Urinary bladder (tissue), 4 donors: ENCODE measurements at places on chromosomes 1 and 21.

GRCh38 chr1:228833911-228834688 is 98.8 kb downstream of the RHOU start:
- DNase-seq = no peak

GRCh38 chr1:115790356-115790755 is 21.8 kb upstream of the CASQ2 start:
- no peak for DNase-seq

- no peak for DNase-seq
These were observed 86.8 kb downstream of the LRRC8C start for GRCh38 chr1:89719502-89720306.

GRCh38 chr1:24657781-24658180 is 14.7 kb downstream of the SRRM1 start:
- DNase-seq = no peak
